Urinary bladder (tissue), 4 donors: ENCODE measurements at places on chromosomes 2 and 18. TPM values are rescaled to one million over a fixed set of nuclear protein-coding genes. Genes with fewer than 3 reads are reported as not detected.

Gene DSC3
- 9.4 TPM for total RNA-seq

Gene ASNSD1
- 83.3 TPM for total RNA-seq

Gene ADRA2B
- 1.6 TPM for total RNA-seq

Gene RIT2
- 0.48 TPM for total RNA-seq

GRCh38 chr18:9950289-9951016, 36.6 kb downstream of the VAPA start:
- no peak for DNase-seq

GRCh38 chr2:38099099-38100028, 23.4 kb upstream of the CYP1B1 start:
- DNase-seq: no peak

DNA sequence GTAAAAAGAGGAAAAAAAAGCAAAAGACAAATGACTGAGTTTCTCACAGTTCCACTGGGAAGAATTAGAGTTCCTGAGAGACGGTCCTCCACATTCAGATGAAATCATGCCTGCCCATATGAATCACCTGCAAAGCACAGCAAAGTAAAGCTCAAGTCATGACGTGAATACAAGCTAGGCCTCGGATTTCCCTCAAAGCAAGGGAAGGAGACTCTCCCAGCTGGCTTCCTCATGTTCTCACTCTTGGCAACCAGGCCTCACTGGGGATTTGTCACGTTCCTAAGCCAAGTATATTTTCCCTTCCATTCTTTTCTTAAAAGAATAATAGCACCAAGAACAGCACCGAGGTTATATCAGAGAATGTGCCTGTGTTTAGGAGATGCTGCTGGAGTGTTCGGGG, 47.0 kb downstream of the CYP27C1 start:
- DNase-seq: no peak

- DNase-seq: no peak
These were observed 107.4 kb upstream of the ACAA2 start for GRCh38 chr18:49920731-49921130.
